Esophagus squamous epithelium (tissue), 5 donors: ENCODE measurements at places on chromosomes 5 and 9.

DNA sequence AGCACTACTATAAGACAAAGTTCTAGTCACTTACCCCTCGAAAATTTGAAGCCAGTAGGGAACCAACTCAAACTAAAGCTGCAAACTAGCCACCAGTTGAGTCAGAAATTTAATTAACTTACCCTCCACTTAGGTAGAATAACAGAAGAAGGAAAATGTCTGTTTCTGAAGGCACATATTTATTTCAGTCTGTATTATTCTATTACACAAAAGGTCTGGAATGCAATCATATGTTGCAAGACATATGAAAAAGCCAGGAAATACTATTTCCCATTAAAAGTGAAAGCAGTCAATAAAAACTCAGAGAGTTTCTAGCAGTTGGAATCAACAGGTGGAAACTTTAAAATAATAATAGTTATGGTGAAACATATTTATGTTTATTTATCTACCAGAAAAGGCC, 79.2 kb upstream of the SLCO4C1 start:
- DNase-seq, result no peak

DNA sequence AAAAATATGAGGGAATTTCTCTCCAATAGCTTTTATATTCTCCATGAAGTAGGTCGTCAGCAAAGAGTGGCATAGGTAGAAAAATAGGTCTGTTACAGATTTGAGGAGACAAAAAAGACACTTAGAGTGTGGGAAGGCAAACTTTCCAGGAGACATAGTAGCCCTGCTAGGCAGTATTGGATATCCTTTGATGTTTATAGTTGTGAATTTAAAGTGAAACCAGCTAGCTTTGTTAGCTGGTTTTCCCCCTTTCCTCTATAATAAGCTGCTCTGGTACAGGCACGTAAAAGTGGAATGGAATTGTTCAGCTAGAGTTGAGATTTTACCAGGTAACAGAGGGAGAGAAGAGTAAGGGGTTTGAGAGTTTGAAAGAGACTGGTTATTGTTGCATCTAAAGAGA, 17.1 kb upstream of the APC start:
- no peak for DNase-seq

DNA sequence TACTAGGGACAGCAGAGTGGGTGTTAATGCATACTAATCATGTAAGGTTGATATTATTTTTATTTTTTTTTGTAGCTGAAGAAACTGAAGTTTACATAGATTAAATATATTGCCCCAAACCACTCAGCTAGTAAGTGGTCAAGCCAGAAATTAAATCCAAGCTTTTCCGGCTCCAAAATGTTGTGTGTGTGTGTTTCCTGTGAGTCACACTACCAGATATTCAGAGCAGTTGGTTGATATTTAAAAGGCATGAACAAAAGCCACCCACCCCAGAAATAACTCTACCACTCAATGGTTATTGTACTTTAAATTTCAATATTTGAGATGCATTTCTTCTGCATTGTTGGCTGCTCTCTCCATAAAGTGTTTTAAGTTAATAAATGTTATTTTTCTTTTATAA, 29.5 kb downstream of the KCNN2 start:
- no peak for DNase-seq

GRCh38 chr5:97022898-97023297, 87.0 kb downstream of the LNPEP start:
- DNase-seq, result no peak

- no peak for DNase-seq
These were observed 23.7 kb upstream of the PRDM12 start for GRCh38 chr9:130640681-130641080.

GRCh38 chr5:143386725-143387124, 16.8 kb downstream of the NR3C1 start:
- no peak for DNase-seq
